ENCODE measurements at places on chromosomes 2 and 18. TPM values are rescaled to one million over a fixed set of nuclear protein-coding genes. Genes with fewer than 3 reads are reported as not detected.

DYNAP gene
- not detected for total RNA-seq

GRCh38 chr2:98507891-98508708 is 63.4 kb downstream of the INPP4A start:
- ATAC-seq = no peak

- no peak for ATAC-seq
These were observed 62.6 kb downstream of the COL5A2 start for GRCh38 chr2:189116979-189117378.

DNA sequence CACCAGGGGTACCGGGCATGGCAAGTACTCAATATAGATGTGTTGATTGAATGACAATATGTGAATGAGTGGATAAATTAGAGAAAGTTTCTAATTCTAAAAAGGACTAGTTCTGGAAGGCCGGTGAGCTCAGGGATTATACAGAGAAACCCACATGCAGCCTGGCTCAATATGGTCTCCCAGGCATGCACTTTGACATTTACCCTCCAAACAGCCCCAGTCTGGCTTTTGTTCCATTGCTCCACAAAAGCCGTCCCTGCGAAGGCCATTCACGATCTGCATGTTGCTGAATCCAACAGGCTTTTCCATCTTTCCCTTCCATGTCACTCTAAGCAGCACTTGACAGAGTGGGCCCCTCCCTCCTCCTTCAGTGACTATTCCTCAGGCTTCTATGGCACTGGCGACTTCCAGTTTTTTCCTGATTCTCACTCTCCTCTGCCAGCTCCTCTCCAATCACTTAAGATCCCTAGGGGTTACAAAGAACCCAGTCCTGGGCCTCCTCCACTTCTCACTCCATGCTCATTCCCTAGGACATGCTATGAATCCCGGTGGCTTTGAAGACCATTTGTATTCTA is 266.7 kb downstream of the AFF3 start:
- ATAC-seq = no peak

DNA sequence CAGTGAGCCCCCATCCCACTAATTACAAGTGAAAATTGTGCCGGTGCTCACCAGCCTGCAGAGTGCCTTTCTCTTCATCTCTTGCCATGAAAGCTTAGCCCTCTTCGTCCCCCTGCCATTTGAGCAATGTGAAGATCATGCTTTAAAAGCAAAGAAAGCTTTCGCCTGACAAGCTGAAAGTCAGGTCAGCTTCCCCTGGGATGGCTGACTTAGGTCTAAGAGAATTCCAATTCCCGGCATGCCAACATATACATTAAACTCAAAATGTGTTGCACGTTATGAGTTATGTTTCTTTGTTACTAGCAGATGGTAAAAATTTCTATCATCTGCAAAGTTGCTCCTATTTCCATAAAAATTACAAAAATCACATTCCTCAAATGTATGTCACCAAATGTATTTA is 129.8 kb downstream of the AFF3 start:
- ATAC-seq = no peak

DNA sequence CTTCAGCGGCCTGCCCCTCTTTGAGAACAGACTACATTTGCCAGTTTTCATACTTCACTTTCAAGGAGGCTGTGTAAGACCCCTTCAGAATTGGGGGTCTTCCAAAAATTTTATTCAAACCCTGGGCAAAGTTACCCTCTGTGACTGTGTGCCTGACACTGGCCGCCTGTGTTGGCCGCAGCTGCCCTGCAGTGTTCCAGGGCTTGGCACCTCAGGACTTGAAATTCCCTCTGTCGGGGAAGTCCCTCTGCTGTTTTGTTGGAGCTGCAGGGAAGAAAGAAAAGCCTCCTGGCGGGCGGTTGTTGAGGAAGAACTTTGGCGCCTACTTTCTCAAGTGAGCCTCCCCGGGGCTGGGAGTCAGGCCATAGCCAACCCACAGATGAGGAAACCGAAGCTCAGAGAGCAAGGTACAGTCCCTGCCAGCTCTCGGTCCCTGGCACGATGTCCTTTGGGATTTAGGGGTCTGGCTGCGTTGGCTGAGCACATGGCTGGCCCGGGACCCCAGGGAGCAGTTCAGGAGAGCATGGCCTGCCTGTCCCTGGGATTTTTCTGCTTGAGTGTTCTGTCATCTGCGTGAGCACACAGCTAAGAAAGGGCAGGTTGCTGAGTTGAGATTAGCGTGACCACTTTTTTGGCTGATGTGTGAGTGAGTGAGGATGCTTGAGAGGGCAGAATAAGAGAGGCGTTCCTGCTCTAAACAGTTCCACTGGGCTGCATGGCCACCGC is 17.9 kb upstream of the ASB1 start:
- ATAC-seq = no peak

DNA sequence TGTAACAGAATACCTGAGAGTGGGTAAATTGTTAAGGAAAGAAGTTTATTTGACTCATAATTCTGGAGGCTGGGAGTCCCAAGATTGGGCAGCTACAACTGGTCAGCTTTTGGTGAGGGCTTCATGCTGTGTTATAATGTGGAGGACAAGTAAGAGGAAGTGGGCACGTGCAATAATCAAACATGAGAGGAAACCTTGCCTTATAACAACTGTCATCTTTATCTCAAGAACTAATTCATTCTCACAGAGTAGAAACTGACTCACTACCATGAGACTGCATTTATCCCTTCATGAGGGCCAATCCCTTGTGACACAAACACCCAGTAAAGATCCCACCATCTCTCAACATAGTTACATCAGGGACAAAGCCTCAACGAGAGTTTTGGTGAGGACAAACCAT is 318.1 kb upstream of the NT5C1B start:
- ATAC-seq = no peak

GRCh38 chr2:74550231-74550630 is 3.5 kb downstream of the LOXL3 start:
- ATAC-seq = no peak

DNA sequence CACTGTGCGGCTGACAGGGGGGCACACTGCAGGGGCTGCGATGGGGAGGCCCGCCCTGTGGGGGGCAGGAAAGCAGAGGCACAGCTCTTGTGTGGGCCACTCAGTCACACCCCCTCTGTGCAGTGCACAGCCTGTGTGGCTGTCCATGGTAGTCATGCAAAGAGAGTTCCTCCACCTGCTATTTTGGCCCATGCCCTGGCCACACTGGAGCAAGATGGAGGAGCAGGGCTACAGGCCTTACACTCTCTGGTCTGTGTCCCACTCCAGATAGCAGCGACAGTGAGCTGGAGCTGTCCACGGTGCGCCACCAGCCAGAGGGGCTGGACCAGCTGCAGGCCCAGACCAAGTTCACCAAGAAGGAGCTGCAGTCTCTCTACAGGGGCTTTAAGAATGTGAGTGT is 28.5 kb upstream of the FAHD2A start:
- no peak for ATAC-seq

DNA sequence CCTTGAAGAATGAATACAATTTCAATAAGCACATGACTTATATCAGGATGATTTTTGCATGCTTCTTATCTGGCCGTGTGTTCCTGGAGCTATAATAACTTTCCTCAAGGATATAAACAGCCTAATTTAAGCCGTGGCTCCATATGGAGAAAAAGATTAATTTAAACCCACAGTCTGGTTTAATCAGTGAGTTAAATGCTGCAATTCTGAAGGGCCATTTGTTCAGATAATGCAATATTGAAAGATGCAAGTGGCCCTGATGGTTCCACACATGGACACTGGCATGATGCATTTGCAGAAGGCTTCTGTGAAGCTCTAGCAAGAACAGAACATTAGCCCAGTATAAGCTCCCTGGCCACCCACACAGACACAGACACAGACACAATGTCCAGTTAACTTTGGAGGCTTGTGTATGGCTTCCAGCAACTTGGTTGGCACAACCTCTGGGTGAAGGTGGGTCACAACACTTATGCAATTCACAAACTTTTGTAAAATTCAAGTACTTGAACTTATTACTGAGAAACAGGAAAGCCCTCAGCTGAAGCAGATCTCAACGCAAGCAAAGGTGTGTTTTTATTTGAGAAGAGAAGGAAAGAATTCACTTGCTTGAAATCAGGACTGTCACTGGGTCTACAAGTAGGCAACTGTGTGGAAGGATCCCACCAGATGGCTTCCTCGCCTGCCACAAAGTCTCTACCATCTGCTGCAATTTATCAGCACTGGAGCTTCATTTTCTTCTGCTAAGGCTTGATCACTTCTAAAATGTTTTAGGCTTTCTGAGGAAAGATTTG is 63.3 kb downstream of the MDH1 start:
- ATAC-seq = no peak

DNA sequence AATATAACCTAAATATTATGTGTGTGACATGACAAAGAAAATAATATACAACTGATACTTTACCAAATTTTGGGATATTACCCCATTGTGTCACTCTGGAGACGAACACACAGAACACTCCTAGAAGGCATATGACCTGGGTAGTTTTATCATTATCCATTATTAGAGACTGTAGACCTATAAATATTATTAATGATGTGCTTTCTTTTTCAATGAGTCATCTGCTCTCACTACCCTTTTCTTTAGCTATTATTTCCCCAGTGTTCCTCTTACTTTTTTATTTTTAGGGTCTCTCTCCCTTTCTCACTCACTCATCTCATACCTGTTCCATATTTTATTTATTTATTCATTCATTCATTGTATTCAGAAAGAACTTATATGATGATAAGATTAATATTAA is 143.3 kb upstream of the ITGA4 start:
- ATAC-seq = no peak

Measured in activated T-helper 17 cell treated with anti-CD3 and anti-CD28 coated beads, Interleukin-2, amount 50 U/mL, for 72 hours (primary cell).